ENCODE measurements at places on chromosomes 5 and 9. TPM values are rescaled to one million over a fixed set of nuclear protein-coding genes. Genes with fewer than 3 reads are reported as not detected.

C8G gene
- not detected for total RNA-seq

TLX3 gene
- total RNA-seq = not detected

C7 gene
- total RNA-seq = 0.38 TPM

KIF20A gene
- total RNA-seq = 102 TPM

TNFSF8 gene
- not detected for total RNA-seq

ANKRD34B gene
- 1.5 TPM for total RNA-seq

TMOD1 gene
- 0.13 TPM for total RNA-seq

SMIM33 gene
- not detected for total RNA-seq

GKAP1 gene
- 0.51 TPM for total RNA-seq

WNK2 gene
- 0.13 TPM for total RNA-seq

TEX48 gene
- total RNA-seq = not detected

GMCL2 gene
- total RNA-seq = not detected

GPBP1 gene
- total RNA-seq = 20.5 TPM

ARHGEF37 gene
- 1.3 TPM for total RNA-seq

FXN gene
- total RNA-seq = 13.0 TPM

TNPO1 gene
- total RNA-seq = 73.9 TPM

NUTM2G gene
- total RNA-seq = not detected

GRXCR2 gene
- total RNA-seq = not detected

WDR36 gene
- 17.1 TPM for total RNA-seq

EIF4E1B gene
- total RNA-seq = not detected

ERMP1 gene
- total RNA-seq = 18.3 TPM

SPATA9 gene
- not detected for total RNA-seq

TOR1B gene
- total RNA-seq = 28.2 TPM

KLF9 gene
- 11.2 TPM for total RNA-seq

ANKRD33B gene
- 3.4 TPM for total RNA-seq

SKP2 gene
- total RNA-seq = 25.6 TPM

GABRP gene
- not detected for total RNA-seq

KCNIP1 gene
- 0.81 TPM for total RNA-seq

KCNV2 gene
- not detected for total RNA-seq

ZBTB34 gene
- 8.0 TPM for total RNA-seq

PCDHB7 gene
- total RNA-seq = 0.63 TPM

PRDM9 gene
- not detected for total RNA-seq

IGIP gene
- 0.65 TPM for total RNA-seq

C9orf153 gene
- not detected for total RNA-seq

PCDHA7 gene
- 0.51 TPM for total RNA-seq

GFI1B gene
- total RNA-seq = not detected

ANKH gene
- 11.9 TPM for total RNA-seq

SURF6 gene
- total RNA-seq = 9.5 TPM

FBP1 gene
- total RNA-seq = not detected

TUSC1 gene
- 31.4 TPM for total RNA-seq

LARP1 gene
- total RNA-seq = 130 TPM

C5orf58 gene
- not detected for total RNA-seq

SLC6A19 gene
- not detected for total RNA-seq

IL3 gene
- not detected for total RNA-seq

IFNA21 gene
- not detected for total RNA-seq

ABL1 gene
- 64.4 TPM for total RNA-seq

AGTPBP1 gene
- total RNA-seq = 9.1 TPM

CATSPER3 gene
- total RNA-seq = 0.13 TPM
